ENCODE measurements at places on chromosomes 3 and 15.

- peak; percentile 54 for DNase-seq
Measured at GRCh38 chr3:194489736-194490612, 3.2 kb upstream of the ATP13A3 start.

GRCh38 chr3:140225996-140226395, 291.0 kb downstream of the CLSTN2 start:
- DNase-seq: no peak

DNA sequence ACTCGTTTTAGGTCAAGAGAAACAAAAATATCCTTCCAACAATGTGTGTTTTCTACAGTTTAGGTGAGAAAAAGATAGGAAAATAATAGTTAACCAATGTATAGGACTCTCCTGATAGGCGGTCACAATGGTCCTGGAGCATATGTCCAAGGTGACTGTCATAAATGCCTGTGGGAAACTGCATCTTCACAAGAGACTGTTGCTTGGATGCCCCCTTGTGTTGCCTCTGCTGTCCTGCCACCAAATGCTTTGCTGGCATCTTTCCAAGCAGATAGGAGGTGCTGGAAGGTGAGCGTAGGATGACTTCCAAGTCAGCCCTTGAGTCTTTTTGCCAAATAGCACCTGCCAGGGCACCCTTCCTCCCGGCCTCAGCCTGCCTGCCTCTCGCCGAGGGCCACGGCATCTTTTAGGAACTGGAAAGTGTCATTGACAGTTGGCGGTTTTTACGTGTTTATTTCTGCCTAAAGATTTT, 24.1 kb upstream of the SACM1L start:
- DNase-seq: peak; percentile 77

- DNase-seq: no peak
Measured at GRCh38 chr3:122944671-122945161, 82.8 kb downstream of the SEMA5B start.

DNA sequence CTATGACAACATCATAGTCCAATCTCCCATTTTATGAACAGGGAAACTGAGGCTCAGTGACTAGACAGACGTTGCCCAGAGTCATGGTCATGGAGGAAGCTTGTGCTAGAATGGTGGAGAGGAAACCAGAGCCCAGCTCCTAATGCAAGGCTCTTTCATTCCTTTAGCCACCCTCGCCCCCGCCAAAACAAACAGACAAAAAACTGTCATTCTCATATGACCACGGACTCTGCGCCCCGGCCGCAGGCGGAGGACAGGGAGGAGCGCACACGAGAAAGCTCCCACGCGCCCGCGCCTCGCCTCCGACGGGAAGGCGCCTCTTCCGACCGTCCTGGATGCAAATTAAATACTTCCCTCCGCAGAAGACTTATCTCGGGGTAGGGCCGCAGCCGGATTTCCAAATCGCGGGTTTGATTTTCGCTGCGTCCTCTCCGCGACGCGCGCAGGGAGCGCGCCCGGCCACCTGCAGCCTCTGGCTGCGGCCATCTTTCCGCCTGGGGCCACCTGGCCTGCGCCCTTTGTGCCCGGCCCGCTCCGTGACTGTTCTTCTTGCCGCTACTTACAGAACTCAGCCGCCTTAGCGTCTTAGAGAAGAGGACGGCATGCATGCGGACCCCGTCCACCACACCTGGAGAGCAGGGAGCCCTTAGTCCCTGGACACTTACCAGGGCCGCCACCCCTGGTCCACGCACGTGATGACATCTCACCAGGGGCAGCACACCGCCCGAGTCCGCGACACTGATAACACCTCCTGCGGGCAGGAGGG, 670 bp upstream of the ATP13A3 start:
- peak; percentile 28 for DNase-seq

DNA sequence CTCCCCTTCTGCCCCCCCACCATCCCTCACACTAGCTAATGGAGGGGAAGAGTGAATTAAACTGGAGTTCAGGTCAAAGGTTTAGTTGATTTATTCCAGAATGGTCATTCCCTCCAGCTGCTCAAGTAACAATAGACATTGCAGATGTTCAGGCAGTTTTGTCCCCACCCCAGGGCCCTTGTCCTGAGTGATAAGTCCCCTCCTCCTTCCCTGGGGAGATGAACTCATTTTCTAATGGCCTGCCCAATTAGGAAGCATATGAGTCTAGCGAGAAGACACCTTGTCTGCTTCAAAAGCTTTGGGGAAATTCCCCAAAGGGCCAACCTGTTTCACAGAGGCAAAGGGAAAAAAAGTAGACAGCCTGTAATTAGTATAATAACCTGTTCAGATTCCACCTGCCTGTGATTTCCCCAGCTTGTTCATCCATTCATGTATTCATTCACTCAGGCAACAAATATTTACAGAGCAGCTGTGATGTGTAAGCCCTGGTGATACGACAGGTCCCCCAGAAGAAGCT, 165.3 kb downstream of the SHQ1 start:
- no peak for DNase-seq

- no peak for DNase-seq
Measured at GRCh38 chr15:74316141-74316540, 51.3 kb downstream of the CYP11A1 start.

DNA sequence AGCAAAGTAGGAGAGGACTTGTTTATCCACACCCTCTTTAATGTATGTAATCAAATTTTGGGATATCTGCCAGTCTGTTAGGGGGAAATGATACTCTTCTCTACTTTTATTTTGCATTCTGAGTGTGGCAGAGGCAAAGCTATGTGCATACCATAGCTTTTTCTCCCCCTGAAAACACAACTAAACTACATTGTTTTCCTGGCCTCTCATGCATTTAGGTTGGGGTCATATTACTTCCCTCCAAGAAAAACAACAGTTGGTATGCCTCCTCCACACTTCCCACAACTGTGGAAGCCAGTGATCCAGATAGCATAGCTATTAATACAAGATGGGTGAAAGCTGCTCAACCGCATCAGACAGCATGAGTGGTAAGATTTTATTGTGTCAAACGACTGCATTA, 6.9 kb downstream of the RPL15 start:
- no peak for DNase-seq

DNA sequence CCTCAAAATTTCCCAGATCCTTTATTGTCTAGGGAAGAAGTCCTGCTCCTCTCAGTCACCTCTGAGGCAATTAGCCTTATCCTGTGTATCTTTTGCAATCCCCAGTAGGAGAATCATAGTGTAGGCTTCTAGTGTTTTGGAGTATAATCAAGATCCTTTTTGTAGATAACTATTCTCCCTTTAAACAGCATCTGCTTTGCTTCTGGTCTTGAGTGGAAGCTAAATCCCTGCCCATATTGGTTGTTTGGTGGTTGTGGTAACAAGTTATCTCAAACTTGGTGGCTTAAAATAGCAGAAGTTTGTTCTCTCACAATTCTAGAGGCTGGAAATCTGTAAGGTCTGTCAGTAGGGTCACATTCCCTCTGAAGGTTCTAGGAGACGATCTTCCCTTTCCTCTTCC, 217.5 kb upstream of the RASGRP1 start:
- DNase-seq: no peak

DNA sequence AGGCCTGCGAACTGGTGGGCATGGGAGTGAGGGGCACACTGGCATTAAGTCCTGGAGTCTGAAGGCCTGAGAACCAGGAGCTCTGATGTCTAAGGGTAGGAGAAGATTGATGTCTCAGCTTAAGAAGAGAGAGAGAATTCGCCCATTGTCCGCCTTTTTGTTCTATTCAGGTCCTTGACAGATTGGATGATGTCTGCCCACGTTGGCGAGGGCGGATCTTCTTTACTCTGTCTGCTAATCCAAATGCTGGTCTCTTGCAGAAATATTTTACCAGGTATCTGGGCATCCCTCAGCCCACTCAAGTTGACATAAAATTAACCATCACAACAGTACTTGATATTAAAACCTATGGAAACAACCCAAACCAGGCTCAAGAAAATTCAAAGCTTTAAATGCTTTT, 44.1 kb downstream of the MAP6D1 start:
- no peak for DNase-seq

GRCh38 chr3:50205413-50206276, 574 bp downstream of the SLC38A3 start:
- peak; percentile 22 for DNase-seq

- no peak for DNase-seq
Measured at GRCh38 chr3:122515020-122515468, 305 bp upstream of the KPNA1 start.

GRCh38 chr15:70588613-70589012, 174.7 kb downstream of the UACA start:
- no peak for DNase-seq

DNA sequence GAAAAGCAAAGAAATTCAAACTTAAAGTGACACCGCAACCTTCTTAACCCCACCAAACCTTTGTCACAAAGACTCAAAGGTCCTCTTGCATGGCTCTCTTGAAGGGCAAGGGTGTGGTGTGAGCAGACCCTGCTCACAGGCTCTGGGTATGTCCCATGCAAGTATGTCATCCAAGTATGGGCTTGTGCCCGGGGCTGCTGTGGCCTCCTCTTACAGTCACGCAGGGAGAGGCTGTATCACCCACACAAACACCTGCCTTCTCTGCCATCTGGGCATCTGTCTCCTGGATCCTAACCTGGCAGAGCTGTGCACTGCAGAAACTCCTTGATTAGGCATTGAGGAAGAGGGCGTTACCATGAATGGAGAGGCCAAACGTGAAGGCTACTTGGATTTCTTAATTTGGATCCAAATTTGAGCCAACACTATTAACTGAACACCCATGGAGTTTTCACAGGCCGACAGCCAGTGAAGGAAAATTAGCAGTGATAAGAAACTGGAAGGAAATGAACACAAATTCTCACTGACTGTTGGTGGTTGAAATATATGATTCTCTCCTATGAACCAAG, 146.6 kb downstream of the DUT start:
- no peak for DNase-seq

DNA sequence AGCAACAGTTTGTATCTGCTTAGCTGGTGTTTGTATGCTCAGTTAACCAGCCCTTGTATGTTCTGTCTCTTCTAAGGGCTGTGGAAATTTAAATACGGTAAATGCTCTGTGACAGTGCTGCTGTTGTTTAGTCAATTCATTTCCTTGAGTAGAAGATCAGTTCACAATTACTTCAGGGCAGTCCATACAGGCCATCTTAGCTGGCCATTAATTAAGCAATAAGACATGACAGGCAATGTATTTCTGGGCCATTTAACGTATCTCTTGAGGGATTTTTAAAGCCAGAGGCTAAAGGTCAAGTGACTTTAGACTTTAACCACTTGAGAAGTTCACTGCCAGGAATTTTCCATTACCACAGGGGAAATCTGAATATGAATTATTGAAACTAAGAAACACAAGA, 351.8 kb downstream of the ZIC1 start:
- DNase-seq: no peak

DNA sequence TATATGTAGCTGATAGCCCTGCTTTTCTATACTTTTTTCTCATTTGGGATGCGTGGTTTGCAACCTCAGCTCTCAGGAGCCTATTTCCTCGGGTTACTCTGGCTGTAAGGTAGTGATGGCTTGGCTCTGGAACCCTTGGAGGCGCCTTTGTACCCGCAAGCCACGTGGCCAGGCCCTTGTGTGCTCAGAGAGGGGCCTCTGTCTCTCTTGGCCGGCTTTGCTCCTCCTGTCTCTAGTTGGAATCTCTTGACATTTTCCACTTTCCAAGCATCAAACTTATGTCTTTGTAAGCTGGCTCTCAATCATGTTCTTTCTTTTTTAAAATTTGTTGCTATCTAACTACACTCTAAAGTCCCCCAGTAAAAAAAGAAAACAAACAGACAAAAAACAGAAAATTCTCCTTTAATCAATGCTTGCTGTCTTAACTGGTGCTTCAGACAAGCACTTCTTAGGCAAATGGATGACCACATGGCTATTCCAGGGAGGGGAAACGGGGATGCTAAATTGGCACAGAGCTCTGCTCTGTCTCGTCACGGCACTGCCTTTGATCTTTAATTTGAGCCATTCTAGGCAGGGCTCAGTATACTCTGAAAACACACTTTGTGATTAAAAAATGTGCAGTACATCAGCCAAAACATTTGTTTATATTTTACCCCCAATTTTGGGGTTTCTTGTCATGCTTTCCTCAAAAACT, 180.4 kb upstream of the NR2E3 start:
- DNase-seq: no peak

DNA sequence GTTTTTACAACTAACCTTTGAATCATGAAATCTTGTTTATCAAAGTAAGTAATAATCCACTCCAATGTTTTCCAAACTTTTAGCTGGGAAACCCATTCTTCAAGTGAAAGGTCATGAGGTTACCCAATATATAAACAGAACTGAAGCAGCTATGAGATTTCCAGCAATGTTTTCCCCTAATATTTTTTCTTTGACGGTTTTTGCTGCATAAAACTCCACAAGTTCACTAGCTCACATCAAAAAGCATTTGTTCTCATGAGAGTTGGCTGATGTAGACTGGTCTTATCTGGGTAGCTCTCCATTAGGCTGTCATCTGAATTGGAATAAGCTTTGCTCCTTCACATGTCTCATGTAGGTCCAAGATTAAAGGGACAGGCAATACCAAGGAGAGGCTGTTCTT, 241.2 kb upstream of the LRRC3B start:
- DNase-seq: no peak

- DNase-seq: no peak
Measured at GRCh38 chr3:128399221-128399915, 67.3 kb downstream of the DNAJB8 start.

DNA sequence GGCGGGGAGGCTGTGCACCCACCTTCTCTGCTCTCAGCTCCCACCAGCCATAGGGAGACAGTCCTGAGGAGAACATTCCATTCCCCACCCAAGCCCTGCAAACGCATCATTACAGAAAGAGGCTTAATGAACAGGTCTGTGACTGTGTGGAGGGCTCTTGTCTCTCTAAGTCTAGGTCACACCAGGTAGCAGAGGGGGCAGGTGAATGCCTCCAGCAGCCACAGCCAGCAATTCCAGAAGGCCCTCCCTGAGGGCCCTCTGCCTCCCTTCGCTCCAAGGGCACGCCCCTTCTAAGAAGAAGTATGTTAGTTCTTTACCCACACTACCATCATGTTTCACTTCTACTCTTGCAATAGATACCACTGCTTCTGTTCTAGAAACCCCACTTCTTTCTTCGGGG, 217.5 kb upstream of the BHLHE40 start:
- DNase-seq: no peak

GRCh38 chr3:171412054-171412453, 48.2 kb downstream of the TNIK start:
- DNase-seq: no peak

- DNase-seq: no peak
Measured at GRCh38 chr3:143832433-143832832, 15.8 kb downstream of the SLC9A9 start.

- no peak for DNase-seq
Measured at GRCh38 chr15:51475736-51476135, 134.3 kb downstream of the GLDN start.

DNA sequence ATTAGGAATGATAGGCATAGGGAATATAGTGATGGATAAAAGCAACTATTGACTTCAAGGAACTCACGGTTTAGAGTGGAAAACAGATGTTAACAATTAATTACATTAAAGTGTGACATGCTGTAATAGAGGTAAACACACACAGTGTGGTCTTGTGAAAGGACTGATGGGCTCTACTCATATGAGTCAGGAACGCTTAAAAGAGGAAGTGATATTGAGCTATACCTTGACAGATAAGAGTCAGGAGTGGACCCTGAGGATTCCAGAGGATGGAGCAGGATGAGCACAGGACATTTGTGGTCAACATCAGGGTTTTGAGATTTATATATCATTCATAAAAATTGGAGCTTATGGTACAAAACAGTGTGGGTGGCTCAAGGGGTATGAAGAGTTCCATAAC, 11.0 kb downstream of the EXOG start:
- DNase-seq: no peak

- no peak for DNase-seq
Measured at GRCh38 chr3:78863306-78864203, 904.2 kb downstream of the ROBO1 start.

All from stimulated activated CD4-positive, alpha-beta T cell treated with anti-CD3 and anti-CD28 coated beads, Interleukin-1b, Interleukin-23, amount 100 ng/mL, for 48 hours (primary cell).